ENCODE measurements at places on chromosomes 5 and 9.

DNA sequence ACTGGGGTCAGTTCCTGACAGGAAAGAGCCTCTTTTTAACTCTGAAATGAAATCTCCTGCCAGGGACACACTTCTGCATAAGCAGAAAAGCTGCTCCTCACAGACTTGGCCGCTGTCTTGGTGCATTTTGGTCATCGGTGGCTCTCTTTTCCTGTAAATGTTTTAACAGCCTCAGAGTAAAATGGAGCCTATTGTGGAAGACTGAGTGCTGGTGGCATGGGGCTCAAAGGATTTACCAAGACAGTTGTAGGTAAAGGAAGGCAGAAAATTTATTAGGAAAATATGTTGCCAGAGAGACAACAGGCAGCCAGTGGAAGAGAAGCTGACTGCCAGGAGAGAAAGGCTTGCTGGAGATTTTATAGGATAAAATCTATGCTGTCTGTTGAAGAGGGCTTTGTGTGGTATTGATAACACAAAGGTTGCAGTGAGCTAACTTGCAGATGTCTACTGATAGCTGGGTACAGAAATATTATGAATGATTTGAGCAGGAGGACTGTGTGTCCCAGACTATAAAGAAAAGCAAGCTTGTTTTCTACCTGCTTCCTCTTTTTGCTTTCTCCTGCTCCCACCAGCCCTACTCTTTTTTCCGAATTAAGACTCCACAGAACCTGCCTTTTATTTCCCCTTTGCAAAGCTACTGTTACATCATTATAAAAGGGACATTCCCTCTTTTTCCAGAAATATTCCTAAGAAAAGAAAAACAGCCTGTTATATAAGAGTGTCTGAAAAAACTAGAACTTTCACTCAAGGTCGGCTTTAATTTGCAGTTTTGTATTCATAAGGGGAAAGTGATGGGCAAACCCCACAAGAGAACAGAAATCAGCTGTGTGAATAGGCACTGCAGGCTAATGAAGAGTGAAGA is 27.9 kb upstream of the IFNA14 start:
- DNase-seq: no peak

DNA sequence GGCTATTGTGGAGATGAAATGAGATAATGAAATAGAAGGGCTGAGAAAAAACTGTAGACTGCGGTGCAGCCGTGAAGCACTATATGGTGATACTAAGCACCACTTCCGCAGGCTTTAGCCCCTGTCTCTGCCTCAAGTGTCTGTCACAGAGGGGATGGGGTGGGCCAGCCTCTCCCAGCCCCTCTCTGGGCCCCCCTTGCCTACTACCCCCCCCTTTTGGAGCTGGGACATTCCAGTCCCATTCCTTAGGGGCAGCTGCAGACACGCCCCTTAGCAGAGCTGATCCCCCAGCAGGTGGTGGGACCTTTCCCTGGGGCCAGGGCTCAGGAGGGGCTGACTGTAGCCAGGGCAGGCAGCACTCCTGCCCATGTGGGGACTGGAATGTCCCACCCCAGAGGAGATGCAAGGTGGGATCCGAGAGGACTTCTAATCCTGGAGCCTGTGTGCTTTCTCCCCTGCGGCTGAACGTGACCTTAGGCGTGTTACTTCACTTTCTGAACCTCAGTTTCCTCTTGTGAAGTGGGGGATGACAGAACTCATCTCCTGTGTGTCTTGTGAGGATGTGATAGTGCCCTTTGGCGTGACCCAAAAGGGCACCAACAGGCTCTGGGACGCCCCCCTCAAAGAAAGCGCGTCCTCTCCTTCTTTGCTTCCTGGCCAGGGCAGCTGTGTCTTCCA is 1.9 kb downstream of the N4BP3 start:
- no peak for DNase-seq

DNA sequence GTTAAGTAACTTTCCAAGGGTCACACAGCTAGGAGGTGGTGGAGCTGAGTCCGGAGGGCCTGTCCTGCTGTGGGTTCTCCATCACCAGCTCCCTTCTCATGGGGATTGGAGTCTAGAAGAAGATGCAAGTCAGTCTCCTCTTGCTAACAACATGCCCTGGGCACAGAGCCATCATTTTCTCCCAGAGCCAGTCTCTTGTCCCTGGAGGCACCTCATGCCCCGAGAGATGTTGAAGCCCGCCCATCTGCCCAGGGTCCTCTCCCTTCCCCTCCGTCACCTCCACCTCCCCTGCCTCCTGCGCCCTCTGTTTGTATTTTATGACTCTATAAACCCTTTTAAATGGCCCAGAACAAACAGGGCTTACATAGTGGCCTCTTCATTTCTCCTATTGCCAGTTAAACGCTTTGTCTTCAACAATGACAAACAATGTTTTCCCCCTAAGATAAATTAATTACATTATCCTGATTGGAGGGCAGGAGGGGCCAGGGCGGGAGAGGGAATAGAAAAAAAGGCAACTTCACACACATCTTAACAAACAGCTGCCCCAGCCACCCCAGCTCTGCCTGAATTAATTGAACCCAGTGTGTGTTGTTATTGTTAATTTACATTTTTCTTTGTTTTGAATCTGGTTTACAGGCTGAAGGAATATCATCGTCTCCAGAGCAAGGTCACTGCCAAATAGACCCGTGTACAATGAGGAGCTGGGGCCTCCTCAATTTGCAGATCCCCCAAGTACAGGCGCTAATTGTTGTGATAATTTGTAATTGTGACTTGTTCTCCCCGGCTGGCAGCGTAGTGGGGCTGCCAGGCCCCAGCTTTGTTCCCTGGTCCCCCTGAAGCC is 55.8 kb downstream of the ASS1 start:
- DNase-seq: no peak

DNA sequence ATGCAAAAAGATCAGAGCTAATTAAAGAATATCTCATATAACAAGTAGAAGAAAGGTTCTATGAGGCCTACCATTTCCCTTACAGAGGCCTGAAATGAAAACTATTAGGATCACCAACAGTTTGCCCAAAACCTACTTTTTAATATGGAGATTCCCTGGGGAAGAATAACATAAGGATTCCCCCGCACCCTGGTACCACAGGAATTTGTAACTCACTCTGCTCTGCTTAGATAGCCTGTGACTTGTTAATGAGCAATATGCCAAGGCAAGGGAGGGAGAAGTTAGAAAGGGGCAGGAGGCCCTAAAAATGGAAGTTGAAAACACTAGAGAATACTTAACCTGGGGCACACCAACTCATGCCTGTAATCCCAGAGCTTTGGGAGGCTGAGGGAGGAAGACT is 107.0 kb downstream of the CDH6 start:
- no peak for DNase-seq

DNA sequence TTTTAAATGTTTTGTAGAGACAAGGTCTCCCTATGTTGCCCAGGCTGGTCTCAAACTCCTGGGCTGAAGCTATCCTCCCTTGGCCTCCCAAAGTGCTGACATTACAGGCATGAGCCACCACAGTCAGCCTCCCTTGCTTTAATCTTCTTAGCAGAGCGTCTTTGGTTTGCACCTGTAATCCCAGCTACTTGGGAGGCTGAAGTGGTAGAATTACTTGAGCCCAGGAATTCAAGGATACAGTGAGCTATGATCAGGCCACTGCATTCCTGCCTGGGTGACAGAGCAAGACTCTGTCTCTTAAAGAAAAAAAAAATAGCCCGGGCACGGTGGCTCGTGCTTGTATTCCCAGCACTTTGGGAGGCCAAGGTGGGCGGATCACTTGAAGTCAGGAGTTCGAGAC is 27.8 kb downstream of the UBE2D2 start:
- no peak for DNase-seq

- DNase-seq: no peak
Measured at GRCh38 chr9:14258660-14259239, 55.2 kb downstream of the NFIB start.

- no peak for DNase-seq
Measured at GRCh38 chr9:9612270-9612669, 1000.5 kb downstream of the PTPRD start.

GRCh38 chr9:18857334-18857733 is 175.7 kb downstream of the SAXO1 start:
- no peak for DNase-seq

DNA sequence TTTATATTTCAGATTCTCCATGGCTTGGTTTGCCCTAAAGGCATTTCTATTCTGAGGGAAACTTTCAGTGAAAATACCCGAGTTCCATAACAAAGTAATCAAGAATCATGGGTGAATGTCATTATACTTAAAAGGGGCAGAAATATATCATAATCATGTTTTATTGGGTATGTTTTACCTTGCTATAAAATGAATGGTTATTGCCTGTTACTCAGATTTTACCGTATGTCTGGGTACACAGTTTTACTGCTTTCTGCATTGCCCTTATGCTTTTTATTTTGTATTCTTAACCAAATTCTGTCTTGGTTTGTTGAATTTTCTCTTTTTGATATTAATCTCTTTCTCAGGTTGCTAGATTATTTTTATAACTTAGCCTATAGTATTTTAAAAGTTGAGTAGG is 2.5 kb downstream of the GPR151 start:
- no peak for DNase-seq

DNA sequence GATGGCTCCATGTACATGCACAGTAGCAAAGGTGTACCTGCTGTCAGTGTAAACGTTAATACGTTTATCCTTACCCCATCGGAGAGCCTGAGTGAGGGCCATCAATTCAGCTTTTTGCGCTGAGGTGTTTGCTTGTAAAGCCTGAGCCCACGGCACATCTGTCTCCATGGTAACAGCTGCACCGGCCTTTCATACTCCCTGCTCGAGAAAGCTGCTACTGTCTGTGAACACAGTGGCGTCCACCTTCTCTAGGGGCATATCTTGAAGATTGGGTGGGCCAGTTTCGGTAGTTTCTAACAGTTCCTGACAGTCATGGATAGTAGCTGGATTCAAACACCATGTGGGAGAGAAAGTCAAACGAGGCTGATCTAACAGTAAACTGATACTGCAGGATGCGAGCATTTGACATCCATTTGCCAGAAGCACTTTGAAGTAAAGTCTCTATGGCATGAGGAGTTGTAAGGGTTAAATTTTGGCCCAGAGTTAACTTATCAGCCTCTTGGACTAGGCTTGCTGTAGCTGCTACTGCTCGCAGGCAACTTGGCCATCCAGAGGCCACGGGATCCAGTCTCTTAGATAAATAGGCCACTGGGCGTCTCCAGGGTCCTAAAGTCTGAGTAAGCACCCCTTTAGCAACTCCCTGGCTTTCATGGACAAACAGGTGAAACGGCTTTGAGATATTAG is 21.0 kb upstream of the RHOBTB3 start:
- DNase-seq: no peak

DNA sequence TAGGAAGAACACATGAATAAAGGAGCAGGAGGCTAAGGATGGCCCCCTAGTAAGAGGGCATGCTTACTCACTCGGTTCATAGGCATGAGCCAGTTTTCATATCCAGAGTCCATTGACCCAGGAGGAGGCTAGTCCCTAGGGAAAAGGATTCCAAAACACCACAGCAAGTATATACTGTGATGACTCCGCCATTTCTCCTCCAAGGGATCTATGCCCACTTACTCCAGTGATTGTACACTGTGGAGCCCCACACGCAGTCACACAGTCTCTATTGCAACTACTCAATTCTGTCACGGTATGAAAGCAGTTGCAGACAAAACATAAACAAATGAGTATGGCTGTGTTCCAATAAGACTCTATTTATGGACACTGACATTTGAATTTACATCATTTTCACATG is 117.7 kb upstream of the ALDH1B1 start:
- DNase-seq: no peak

GRCh38 chr9:4700091-4700490 is 20.7 kb downstream of the CDC37L1 start:
- DNase-seq: no peak

- DNase-seq: no peak
Measured at GRCh38 chr5:140023611-140024191, 19.4 kb downstream of the NRG2 start.

DNA sequence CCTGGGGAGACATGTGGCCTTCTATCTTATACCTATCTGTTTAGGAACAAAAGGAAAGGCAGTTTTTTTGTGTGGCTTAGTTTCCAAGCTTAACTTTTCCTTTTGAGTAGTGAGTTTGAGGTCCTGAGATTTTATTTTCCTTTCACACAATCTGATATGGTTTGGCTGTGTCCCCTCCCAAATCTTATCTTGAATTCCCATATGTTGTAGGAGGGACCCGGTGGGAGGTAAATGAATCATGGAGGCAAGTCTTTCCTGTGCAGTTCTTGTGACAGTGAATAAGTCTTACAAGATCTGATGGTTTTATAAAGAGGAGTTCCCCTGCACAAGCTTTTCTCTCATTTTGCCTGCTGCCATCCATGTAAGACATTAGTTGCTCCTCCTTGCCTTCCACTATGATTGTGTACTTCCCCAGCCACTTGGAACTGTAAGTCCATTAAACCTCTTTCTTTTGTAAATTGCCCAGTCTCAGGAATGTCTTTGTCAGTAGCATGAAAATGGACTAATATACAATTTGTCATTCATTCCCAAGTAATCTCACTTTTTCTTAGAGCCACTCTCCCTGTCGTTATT is 4.7 kb upstream of the CLTB start:
- no peak for DNase-seq

GRCh38 chr5:160312134-160312959 is at the start of gene CCNJL:
Gene CCNJL, minus strand, starts transcription at chr5:160312564. Its CDS starts 641 bp downstream, at chr5:160311923.
- DNase-seq: no peak

GRCh38 chr5:179588166-179588565 is 35.3 kb downstream of the HNRNPH1 start:
- DNase-seq: no peak

GRCh38 chr9:81599837-81600236 is 89.5 kb downstream of the TLE1 start:
- no peak for DNase-seq

DNA sequence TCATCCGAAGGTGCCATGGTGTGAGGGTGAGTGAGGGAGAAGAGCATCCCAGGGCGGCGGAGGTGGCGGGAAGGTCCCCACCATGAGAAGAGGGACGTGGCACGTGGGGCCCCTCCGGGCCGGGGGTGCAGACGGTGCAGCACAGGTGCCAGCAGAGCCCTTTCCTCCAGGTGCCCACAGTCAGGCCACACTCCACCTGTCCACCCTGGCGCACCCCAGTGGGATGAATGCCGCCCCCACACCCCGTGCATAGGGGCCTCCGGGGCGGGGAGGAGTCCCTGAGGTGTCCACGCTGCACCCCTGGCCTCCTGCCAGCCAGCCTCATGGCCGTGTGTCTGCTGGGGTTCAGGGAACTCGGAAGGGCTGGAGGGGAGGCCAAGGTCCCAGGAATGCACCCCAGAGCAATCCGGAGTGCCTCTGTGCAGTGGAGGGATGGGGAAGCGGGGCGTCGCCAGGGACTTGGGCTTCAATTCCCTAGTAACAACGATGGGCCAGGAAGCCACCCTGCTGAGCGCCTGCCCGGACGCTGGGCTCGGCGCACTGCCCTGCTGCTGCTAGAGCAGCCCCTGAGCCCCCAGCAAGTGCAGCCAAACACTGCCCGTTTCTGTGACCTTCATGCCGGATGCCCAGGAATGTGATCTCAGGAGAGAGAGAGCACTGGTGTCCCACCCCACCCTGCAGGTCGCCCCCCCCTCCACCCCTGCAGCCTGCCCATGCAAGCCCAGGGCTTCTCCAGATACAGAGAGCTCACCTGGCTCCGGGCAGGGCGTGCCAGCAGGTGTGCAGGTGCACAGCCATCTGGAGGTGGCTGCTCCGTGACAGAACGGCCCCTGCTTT is 8.8 kb upstream of the NACC2 start:
- DNase-seq: no peak
